RWPE2 (cell line): ENCODE measurements at places on chromosomes 7 and 10.

DNA sequence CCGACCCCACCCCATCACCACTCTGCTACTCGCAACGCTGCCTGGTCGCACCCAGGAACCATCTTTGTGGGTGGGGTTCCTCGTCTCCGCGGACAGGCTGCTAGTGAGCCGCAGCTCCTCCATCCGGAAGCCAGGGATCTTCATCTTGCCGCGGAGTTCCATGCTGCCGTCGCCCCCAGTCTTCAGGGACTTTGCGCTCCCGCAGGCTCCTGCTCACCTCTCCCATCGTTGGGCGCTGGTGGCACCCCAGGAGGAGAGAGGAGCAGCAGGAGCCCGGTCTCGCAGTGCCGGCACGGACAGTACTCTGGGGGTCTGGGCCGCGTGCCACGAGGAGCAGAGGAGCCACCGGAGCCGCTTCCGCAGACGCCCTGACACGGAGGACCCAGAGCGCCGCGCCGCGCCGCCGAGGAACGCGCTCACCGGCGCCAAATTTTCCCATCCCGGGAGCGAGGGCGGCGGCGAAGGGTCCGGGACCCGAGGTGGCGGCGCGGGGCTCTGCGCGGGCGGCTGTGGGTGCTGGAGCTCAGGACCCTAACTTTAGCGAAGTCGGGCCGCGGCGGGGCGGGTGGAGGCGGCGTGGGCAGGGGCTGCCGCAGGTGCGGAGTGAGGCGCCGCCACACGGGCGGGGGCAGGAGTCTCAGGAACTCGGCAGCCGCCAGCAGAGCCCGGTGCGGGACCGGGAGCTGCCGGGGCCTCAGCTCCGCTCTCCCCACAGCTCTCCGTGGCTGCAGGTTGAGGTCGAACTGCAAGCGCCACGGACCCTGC lies 750.1 kb upstream of the SORCS1 start:
- peak; percentile 46 for DNase-seq

DNA sequence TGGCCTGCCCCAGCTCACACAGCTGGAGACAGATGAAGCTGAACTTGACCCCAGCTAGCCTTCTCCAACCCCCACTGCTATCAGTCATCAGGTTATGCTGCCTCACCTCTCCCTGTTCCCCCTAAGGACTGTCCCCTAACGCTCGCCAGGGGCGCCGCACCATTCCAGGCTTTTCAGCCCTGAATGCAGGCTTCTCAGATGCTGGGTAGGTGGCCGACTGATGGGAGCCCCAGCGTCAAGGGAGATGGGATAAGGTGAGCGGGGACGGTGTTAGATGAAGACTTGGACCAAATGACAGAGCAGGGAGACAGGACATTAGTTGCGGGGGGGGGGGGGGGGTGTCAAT lies 15.8 kb upstream of the OPALIN start:
- no peak for DNase-seq

- DNase-seq, result no peak
These were observed 27.4 kb upstream of the GRID1 start for GRCh38 chr10:86393862-86394455.

- no peak for DNase-seq
These were observed 250.0 kb upstream of the KLF6 start for GRCh38 chr10:4034907-4035598.

DNA sequence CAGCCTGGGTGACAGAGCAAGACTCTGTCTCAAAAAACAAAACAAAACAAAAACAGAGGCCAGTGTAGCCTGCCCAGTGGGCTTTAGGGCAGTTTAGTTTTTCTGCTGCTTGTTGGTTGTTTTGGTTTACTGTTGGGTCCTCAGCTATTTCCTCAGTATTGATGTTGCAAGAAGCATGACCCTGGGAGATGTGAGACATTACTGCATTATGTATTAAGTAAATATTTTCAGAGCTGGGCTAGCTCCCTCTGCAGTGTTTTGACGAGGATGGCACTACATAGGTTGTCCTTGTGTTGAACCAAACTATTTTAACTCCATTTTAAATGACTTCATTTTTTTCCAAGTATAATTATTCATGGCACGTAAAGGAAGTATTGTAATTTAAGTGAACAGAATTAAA lies 4.8 kb downstream of the AKAP9 start:
- DNase-seq, result no peak

GRCh38 chr10:31739711-31740110 lies 188.9 kb downstream of the ARHGAP12 start:
- DNase-seq, result no peak

GRCh38 chr7:132789281-132789680 lies 213.0 kb upstream of the PLXNA4 start:
- DNase-seq, result no peak

GRCh38 chr7:36185756-36186155 lies 32.7 kb downstream of the EEPD1 start:
- no peak for DNase-seq

DNA sequence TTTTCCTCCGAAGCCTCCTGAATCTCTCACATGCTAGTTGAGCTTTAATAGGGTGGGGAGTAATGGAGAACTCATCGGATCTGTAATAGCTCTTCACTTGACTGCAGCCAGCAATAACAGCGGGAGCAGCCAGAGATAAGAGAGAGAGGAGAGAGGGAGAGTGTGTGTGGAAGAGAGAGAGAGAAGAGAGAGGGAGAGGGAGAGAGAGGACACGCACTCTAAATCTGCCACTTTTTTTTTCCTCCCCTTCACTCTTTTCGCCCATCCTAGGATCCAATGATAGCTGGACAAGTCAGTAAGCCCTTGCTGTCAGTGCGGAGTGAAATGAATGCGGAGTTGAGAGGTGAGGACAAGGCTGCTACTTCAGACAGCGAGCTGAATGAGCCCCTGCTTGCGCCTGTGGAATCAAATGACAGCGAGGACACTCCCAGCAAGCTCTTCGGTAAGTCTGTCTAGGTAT lies 107.9 kb downstream of the POU6F2 start:
- DNase-seq, result no peak

DNA sequence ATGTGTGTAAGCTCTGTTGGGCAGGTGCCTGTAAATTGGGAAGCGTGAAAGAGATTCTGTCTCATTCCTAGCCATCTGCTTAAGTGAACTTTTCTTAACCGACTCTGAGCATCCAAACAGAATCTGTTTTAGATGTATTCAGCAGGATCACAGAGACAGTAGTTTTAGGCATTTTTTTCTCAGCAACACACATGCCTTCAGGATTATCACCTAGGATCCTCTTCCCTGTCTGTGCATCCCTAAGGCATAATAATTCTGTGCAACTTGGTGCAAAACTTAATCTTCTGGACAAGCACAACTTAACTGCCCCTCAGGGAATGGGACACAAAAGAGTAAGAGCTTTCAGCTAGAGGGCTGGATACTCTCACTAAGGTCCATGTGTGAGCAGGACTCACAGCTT lies 284.8 kb downstream of the C7orf25 start:
- DNase-seq, result no peak

- DNase-seq, result no peak
These were observed 10.7 kb upstream of the VIPR2 start for GRCh38 chr7:159155410-159155809.

GRCh38 chr7:29990931-29991330 lies 1.3 kb upstream of the SCRN1 start:
- DNase-seq, result no peak

GRCh38 chr7:121151774-121152221 lies 163.3 kb downstream of the CPED1 start:
- DNase-seq, result no peak

DNA sequence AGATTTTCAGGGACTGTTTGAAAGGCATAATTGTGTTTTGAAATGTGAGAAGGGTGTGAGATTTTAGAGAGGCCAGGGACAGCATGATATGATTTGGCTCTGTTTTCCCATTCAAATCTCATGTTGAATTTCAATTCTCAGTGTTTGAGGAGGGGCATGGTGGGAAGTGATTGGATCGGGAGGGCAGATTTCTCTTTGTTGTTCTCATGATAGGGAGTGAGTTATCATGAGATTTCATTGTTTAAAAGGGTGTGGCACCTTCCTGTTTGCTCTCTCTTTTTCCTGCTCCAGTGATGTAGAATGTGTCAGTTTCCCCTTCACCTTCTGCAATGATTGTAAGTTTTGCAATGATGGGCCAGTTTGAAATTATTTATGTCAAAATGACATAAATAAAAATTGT lies 113.0 kb upstream of the PCDH15 start:
- DNase-seq, result no peak

- DNase-seq, result no peak
These were observed 796.8 kb downstream of the XPNPEP1 start for GRCh38 chr10:109126541-109126940.

DNA sequence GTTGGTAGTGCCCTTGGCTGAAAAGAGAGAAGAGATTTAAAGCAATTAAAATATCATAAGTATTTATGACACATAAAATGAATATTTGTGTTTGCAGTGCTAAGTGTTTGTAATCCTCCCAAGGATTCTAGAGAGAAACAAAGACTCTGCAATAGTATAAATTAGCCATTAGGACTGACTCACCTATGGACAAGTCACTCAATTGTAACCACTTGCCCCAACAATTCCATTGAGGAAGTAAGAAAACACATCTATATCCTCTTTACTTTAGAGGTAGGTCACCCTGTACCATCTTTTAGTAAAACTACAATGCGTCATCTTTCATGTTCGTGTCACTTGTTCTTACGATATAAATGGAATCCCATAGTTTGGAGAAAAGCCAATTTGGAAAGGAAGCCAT lies 85.7 kb upstream of the INHBA start:
- no peak for DNase-seq

GRCh38 chr10:78630944-78631838 lies 437.6 kb upstream of the ZMIZ1 start:
- no peak for DNase-seq

DNA sequence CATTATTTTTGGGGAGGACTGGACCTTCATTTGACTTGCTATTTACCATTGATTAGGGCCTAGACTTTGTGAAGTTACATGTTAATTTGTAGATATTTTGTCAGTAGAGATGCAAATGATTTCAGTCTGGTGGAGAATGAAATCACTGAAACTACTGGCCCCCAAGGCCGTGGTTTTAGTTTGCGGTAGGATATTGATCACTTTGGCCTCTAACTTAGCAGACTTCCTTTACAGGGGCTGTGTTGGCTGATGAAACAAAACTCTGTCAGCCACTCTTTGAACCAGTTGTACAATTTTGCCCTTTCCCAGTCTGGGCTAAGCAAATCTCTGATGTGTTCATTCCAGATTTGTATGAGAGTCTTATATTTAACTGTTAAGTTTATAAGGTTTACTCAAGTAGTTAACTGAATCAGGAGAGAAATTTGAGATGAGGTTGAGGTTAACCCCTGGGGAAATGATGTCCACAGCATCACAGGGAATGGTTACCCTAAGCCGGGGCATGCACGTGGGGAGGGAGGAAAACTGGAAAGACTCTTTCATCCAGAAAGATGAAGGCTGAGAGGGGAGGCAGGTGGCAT lies 105.7 kb upstream of the INSIG1 start:
- DNase-seq, result no peak

DNA sequence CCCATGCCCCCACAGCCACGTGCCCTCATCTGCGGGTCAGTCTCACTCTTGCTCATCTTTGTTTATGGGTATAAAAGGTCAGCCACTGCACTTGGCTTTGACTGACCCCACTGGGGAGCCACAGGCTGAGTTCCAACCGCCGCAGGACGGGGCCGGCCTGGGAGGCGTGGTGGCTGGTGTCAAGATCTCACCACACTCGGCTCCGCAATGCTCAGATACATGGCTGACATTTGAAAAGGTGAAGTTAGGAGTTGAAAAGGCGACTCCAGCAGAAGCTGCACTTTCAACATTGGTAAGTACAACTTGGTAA lies 14.9 kb downstream of the TUBGCP2 start:
- DNase-seq, result no peak
